ENCODE measurements at places on chromosomes 1 and 21. TPM values are rescaled to one million over a fixed set of nuclear protein-coding genes. Genes with fewer than 3 reads are reported as not detected.

RAB25 gene
- not detected for total RNA-seq

LENEP gene
- total RNA-seq = 1.8 TPM

APOBEC4 gene
- not detected for total RNA-seq

LCE3E gene
- total RNA-seq = not detected

AQP10 gene
- not detected for total RNA-seq

LGR6 gene
- not detected for total RNA-seq

CD52 gene
- total RNA-seq = 411 TPM

DCDC2B gene
- not detected for total RNA-seq

CADM3 gene
- not detected for total RNA-seq

MYCBP gene
- total RNA-seq = 39.7 TPM

S100A16 gene
- total RNA-seq = not detected

GJA9 gene
- not detected for total RNA-seq

LCE1E gene
- total RNA-seq = not detected

SPAG17 gene
- not detected for total RNA-seq

AK5 gene
- 0.39 TPM for total RNA-seq

OLIG1 gene
- total RNA-seq = not detected

CRB1 gene
- not detected for total RNA-seq

TMPRSS15 gene
- total RNA-seq = not detected

Data from activated T-helper 1 cell treated with anti-CD3 and anti-CD28 coated beads, Interleukin-12 subunit alpha, Interleukin-12 subunit beta, Interleukin-2, Interleukin-4 antibody, amounts not matched to agents 30 ng/mL and 10 ng/mL and 1 ng/mL, durations not matched to agents 14 hours and 24 hours and 36 hours (primary cell).